BJ (cell line): ENCODE measurements at places on chromosomes 1 and 21. TPM values are rescaled to one million over a fixed set of nuclear protein-coding genes. Genes with fewer than 3 reads are reported as not detected.

DNA sequence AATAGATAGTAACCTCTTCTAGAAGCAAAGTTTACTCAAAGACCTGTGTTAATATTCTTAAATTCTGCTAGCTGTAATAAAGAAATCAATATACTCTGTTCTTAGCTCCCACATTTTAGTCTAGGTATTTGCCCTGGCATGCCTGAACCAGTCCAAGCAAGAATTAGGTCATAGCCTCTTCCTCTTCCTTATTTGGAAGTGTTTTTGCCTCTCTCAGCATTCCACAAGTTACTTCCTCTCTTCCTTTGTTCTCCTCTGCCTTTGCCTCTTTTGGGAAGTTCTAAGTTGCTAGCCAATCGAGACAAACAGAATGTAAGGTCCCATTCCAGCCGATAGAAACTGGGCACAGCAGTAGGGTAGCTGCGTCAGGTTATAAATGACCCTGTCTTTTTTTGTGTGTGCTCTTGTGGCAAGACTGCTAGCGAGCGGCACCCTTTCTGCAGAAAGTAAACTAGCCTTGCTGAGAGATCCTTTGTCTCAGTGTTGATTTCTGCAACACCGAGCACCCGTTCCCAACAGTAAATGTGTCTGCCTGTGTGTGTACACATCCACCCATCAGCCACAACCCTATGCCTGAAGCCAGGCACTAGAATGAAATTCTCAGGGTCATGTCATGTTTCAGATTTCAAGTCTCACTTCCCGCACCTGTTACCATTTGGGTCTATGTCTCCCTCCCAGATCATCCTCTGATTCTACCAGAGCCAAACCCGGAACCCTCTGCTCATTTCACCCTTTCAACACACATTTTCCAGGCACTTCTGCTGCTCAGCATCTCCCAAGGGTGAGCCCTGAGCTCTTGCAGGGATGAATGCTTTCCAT is 37.5 kb downstream of the LRRC3 start:
- DNase-seq = no peak

CCDC17 gene
- polyA plus RNA-seq = 0.10 and 0.29 TPM in 2 replicates

TOMM40L gene
- 9.6 and 13.1 TPM in 2 replicates for polyA plus RNA-seq

DNA sequence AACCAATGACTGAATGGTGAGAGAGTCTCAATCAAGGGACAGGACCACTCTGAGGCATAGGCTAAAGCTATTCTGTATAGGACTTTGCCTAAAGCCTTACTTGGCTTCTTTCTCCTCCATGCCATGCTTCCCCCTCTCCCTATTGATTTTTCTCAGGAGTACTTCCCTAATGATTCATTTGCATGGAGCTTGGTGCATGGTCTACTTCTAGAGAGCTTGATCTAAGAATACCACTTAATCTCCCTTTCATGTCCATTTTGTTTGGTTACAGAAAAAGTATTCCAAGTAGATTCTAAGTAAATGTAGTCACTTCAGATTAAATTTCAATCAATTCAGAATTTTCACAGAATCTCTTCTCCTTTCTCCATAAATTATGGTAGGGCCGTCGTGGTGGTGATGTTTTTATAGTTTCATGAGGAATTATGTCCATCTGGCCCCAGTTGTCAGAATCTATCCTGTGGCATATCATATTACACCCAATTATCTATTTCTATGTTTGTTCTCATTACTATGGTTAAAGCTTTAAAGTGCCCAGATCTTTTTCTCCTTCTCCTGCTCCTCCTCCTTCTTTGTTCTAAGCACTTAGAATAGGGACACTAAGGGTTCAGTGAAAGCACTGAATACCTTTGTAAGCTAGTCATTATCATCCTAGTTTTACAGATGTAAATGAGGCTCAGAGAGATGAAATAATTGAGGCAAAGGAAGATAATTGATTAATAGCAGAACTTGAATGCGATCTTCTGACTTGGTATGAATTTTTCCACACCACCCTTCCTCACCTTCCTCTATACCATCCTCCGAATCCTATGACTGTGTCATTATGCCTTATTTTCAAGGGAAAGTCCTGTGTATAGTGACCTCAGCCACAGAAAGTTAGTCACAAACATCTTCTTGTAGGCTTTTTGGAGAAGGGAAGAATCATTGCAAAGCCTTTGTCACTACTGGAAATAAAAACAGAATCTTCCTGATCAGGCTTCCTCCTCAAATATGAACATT is 85.6 kb upstream of the ZRANB2 start:
- no peak for DNase-seq

DNA sequence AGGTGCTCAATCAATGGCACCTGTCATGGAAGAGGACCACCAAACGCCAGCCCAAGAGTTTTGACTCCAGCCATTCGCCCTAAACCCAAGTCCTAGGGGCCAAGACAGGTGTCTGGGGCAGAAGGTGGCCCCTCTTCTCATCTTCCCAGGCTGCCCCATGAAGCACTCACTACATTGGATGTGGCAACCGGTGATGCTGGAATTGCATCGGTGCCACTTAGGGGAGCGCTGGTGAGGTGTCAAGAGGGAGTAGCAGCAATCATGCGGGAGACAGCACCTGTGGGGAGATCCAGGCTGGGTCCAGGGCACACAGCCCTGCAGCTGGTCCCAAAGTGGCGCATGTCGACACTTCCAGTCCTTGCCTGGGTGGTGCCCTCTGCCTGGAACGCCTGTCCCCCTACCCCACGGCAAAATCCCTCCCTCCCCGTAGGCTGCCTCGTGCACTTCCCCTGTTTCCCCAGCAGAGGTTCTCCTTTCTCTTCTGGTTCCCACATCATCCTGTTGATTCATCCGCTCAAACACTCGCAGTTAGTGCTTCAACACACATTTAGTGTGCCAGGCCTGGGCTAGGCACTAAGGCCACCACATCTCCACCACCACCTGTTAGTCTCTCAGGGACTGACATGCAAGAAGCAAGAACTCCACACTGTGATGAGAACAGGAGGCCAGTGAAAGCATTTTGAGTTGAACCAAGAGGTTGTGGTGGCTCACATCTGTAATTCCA is 18.5 kb downstream of the PLA2G2D start:
- DNase-seq = no peak

KIAA1614 gene
- polyA plus RNA-seq = 5.2 and 7.3 TPM in 2 replicates

DNA sequence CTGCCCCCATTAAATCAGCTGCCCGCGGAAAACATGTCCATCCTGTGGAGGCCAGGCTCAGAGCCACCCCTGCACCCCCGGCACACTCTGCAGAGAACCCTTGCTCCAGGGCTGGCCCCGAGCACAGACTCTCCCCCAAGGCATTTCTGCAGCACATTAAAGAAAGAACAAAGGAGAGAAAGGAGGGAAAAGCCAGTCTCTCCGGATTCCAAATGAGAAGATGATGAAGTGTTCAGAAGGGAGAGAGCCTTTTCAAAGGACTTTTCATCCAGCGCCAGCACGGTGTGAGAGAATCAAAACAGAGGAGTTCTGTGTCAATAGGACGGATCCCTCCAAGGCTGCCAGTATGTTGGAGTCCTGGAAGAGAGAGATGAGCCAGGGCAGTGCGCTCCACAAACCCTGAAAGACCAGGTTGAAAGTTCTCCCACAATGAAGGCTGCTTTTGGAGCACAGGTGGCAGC is 498.3 kb downstream of the NPHP4 start:
- no peak for DNase-seq
